Glomerular endothelial cell (primary cell): ENCODE measurements at places on chromosomes 1 and 21. TPM values are rescaled to one million over a fixed set of nuclear protein-coding genes. Genes with fewer than 3 reads are reported as not detected.

DNA sequence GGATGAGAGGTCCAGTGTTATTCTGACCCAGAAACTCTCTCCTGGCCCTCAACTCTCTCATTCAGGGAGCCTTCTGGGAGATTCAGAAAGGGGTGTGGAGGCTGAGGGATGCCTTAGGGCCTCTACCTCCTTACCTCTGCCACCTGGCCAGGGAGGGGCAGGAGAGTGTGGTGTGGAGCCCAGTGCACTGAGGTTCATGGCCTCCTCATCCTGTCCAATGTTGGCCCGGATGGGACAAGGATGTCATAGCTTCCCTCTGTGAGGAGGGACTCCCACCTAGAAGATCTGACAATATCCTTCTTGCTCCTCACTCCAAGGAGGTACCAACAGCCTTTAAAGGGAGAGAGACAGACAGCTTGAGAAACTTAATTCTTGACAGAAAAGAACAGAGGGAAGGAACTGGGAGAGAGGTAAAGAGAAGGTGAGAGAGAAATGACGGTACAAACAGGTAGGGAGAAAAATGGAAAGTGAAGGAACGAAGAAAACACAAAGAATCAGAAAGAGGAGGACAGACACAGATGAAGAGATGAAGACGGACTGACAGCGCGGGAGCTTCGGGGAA is 779 bp downstream of the BEND5 start:
- no peak for DNase-seq

The NCMAP gene
- not detected in 2 replicates for total RNA-seq

The XCL1 gene
- not detected in 2 replicates for total RNA-seq

The DCAF8 gene
- total RNA-seq: 59.4 and 84.9 TPM in 2 replicates

The CTTNBP2NL gene
- 44.0 and 46.1 TPM in 2 replicates for total RNA-seq
